Activated CD4-positive, CD25-positive, alpha-beta regulatory T cell (primary cell): ENCODE measurements at places on chromosomes 16 and 17.

- no peak for DNase-seq
These were observed 21.5 kb downstream of the PARN start for GRCh38 chr16:14608604-14609003.

- no peak for DNase-seq
These were observed 2.9 kb downstream of the CMC2 start for GRCh38 chr16:81003610-81004460.

GRCh38 chr17:61517843-61518606 is 65.8 kb downstream of the TBX4 start:
- no peak for DNase-seq

DNA sequence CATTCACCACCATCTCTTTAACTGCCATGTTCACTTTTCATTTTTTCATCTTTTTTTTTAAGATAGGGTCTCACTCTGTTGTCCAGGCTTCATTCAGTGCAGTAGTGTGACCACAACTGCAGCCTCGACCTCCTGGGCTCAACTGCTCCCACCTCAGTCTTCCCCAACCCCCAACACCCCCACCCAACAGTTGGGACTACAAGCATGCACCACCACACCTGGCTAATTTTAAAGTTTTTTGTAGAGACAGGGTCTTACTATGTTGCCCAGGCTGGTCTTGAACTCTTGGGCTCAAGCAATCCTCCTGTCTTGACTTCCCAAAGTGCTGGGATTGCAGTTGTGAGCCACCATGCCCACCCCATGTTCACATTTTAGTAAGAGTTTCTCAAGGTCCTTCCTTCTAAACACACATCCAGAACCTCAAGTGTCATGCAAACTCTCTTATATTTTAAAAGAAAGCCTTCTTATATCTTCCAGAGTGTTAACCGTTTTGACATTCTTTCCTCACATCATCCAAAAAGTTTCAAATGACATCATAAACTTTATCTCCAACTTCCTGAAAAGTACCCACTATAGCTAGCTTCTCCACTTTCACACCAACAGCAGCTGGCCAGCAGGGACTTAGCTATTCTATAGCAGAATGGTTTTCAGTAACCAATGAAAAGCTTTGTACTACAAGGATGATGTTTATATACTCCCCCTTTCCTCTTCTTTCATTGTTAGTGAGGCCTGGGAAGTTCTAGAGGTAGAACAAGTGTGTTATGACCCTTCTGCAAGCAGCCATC is 49.3 kb downstream of the TRAF4 start:
- no peak for DNase-seq

DNA sequence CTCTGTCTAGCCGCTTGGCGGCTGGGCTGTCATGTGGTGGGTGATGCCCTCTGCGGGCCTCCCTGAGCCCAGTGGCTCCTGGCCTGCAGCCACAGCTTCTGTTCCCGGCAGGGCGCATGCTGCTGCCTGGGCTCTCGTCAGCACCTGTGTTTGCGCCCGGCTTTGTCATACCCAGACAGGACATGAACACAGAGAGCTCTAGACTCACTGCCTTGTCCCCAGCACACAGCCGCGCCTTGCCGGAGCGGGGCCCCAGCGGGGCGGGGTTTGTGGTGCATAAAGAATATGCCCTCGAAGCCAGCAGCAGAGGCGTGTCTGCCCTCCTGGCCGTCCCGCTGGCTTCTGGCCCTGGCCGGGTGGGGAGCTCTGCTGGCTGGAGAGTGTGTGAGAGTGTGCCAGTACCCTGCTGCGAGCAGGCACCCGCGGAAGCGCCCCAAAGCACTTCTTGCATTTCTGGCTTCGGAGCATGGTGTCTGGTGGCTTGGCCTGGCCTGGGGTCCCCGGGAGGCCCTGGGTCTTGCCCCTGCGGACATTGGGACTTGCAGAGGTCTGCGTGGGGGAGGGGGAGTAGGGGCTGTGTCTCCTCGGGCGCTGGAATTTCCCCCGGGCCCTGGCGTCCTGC is 14.4 kb downstream of the ASPSCR1 start:
- DNase-seq = no peak

- no peak for DNase-seq
These were observed 30.3 kb upstream of the ADORA2B start for GRCh38 chr17:15914400-15915170.

GRCh38 chr16:47713225-47713595 is 252.1 kb downstream of the PHKB start:
- no peak for DNase-seq
